ENCODE measurements at places on chromosomes 11 and 22. TPM values are rescaled to one million over a fixed set of nuclear protein-coding genes. Genes with fewer than 3 reads are reported as not detected.

GRCh38 chr11:79054636-79055035, 386.2 kb downstream of the TENM4 start:
- no peaks in the 10 kb centered on the region for H3K4me1 ChIP-seq
- DNase-seq = no peak
- H3K36me3 ChIP-seq = no peaks in the 10 kb centered on the region
- no peaks in the 10 kb centered on the region for H3K27me3 ChIP-seq

DNA sequence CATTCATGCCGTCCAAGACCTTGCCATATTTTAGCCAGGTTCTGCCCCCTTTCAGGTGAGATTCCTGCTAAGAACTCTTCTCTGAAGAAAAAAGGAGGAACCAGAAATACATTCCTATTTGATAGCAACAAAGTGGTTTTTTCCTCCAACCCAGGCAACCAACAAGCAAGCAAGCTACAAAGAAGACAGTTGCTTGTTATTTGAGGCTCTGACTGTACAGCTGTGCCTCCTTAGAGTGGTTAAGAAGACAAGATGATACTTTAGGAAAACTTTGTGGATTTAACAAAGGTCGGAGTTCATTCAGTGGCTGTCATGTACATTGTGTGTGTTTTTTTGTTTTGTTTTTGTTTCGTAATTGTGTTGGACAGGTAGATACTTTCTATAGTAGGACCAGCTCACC, 21.7 kb downstream of the TEAD1 start:
- H3K27me3 ChIP-seq = no peaks in the 10 kb centered on the region
- no peaks in the 10 kb centered on the region for H3K36me3 ChIP-seq
- no peak for DNase-seq
- no peak overlapping the region for H3K4me3 ChIP-seq

- no peak overlapping the region for H3K4me3 ChIP-seq
- DNase-seq = no peak
Measured at GRCh38 chr11:3149852-3150188, 15.3 kb downstream of the OSBPL5 start.

GRCh38 chr11:121892863-121893262, 223.2 kb downstream of the BLID start:
- no peaks in the 10 kb centered on the region for H3K27me3 ChIP-seq
- DNase-seq = no peak
- H3K4me3 ChIP-seq = no peak overlapping the region

DNA sequence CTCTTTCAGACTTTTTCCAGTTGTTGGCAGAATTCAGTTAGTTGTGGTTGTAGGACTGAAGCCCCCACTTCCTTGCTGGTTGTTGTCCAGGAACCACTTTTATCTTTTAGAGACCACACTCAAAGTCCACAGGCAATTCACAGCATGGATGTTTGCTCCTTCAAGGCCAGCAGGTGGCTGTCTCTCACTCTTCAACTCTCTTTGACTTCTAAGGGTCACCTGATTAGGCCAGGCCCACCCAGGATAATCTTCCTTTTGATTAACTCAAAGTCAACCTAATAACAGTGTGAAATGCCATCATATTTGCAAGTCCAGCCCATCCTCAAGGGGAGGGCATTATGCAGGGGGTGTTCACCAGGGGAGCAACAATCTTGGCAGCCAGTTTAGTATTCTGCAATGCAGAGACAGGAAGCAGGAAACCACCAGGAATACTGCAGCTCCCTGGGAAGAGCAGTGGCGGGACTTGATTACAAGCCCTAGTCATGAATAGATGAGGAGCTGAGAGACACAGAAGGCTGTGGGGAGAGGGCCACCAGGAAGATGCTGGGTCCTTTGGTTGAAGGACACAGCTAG, 52.4 kb downstream of the LRRC74B start:
- no peak overlapping the region for H3K4me3 ChIP-seq
- no peaks in the 10 kb centered on the region for H3K4me1 ChIP-seq
- H3K27me3 ChIP-seq = no peaks in the 10 kb centered on the region
- H3K36me3 ChIP-seq = no peaks in the 10 kb centered on the region
- H3K27ac ChIP-seq = no peak overlapping the region
- DNase-seq = no peak

OR5T2 gene
- not detected for total RNA-seq

- no peak overlapping the region for H3K27ac ChIP-seq
- H3K27me3 ChIP-seq = no peaks in the 10 kb centered on the region
- H3K36me3 ChIP-seq = no peaks in the 10 kb centered on the region
- no peak overlapping the region for H3K4me3 ChIP-seq
- no peaks in the 10 kb centered on the region for H3K4me1 ChIP-seq
Measured at GRCh38 chr11:71096751-71097388, 155.5 kb downstream of the SHANK2 start.

TKFC gene
- total RNA-seq = 29.2 TPM

- no peak within 1 kb of the TSS for H3K4me3 ChIP-seq
- no peak for DNase-seq
- peaks cover 11% of the 10 kb centered on the region for H3K4me1 ChIP-seq
- no peaks in the 10 kb centered on the region for H3K27me3 ChIP-seq
- H3K36me3 ChIP-seq = no peaks in the 10 kb centered on the region
Measured at GRCh38 chr11:60866911-60867870, at the start of gene ZP1. ZP1 (plus strand) TSS chr11:60867542; CDS start chr11:60867562, 20 bp downstream.

DNA sequence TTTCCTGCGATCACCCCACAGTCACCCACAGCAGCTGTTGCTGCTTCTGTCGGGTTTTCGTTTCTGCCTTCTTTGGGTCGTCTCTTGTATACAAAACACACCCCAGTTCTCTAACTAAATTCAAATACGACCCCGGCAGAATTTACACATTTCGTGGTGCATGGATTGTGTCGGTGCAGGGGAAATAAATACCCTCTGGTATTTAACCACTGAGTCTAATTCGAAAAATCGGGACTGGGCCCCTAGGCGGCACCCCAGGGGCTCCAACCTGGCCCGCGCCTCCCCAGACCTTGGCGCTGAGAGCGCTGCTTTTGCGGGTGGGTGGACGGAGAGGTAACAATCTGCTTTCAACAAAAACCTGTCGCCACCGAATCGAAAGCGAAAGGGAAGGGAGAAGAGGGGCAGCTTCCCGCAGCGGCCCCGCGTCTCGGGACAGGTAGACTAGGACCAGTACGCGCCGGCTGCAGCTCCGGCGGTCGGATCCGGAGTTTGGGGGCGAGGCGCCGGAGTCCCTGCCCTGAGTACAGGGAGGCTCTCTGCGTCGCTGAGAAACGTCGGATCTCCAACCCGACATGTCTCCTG, 4.4 kb downstream of the ALX4 start:
- peak overlapping the region; percentile 71 for H3K4me3 ChIP-seq
- H3K4me1 ChIP-seq = peaks cover 41% of the 10 kb centered on the region
- H3K27ac ChIP-seq = no peak overlapping the region
- H3K36me3 ChIP-seq = no peaks in the 10 kb centered on the region
- DNase-seq = no peak

Data from thoracic aorta (tissue), 2 donors.